IPS DF 6.9 (cell line): ENCODE measurements at places on chromosomes 3 and 15.

- no peak for DNase-seq
Measured at GRCh38 chr3:188861842-188862744, 309.7 kb upstream of the TPRG1 start.

DNA sequence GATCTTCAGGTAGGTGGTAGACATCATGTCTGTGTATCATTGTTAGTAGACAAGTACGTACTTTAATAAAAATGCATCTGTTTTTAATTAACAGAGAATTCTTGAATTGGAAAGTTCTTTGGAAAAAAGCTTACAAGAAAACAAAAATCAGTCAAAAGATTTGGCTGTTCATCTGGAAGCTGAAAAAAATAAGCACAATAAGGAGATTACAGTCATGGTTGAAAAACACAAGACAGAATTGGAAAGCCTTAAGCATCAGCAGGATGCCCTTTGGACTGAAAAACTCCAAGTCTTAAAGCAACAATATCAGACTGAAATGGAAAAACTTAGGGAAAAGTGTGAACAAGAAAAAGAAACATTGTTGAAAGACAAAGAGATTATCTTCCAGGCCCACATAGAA, 149.1 kb upstream of the LRRFIP2 start:
- DNase-seq: no peak

DNA sequence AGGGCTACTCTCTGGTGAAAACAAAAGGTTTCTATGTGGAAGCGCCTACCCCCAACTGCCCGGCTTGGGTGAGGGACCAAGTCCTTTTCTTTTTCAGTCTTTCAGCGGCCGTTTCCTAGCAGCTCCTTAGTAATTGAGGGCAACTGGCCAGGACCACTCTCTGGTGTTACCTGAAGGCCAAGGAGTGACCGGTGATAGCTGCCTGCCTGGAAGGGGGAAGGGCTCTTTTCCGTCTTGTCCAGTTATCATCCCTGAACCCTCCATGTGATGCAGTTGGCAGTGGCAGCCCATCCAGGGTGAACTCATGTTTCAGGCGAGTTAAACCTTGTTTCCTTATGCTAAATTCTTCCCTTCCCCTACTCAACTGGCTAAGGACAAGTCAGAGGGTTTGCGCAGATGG, 33.3 kb downstream of the RHCG start:
- no peak for DNase-seq

- DNase-seq: no peak
Measured at GRCh38 chr3:197206913-197207312, 91.5 kb downstream of the DLG1 start.

DNA sequence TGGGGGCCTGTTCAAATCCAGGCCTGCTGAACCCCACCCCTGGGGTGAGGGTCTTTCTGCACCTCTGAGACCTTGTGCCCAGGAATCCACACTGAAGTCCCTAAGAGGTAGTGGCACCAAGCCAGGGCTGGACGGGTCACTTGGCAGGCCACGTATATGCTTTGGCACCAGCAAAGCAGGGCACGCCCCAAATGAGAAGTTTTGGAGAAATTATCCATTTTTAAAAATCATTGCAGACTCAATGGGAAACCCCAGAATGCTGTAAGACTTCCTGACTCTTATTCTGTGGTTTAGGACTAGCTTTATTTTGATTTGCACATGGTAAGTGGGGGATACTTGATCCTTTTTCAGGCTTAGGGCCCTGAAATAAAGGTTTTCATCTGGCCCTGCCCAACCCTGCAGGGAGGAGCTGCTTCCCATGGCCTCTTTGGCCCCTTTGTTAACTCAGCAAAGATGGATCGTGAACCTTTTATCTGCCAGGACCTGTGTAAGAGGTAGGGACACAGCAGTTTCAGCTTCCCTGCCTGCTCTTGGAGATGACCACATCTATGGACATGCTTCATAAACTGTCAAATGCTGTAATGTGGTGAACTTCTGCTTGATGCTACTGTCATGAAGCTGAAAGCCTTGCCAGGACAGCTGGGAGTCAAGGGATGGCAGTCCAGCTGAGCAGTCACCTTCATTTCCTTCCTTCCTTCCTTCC, 88.0 kb downstream of the HMG20A start:
- DNase-seq: no peak

DNA sequence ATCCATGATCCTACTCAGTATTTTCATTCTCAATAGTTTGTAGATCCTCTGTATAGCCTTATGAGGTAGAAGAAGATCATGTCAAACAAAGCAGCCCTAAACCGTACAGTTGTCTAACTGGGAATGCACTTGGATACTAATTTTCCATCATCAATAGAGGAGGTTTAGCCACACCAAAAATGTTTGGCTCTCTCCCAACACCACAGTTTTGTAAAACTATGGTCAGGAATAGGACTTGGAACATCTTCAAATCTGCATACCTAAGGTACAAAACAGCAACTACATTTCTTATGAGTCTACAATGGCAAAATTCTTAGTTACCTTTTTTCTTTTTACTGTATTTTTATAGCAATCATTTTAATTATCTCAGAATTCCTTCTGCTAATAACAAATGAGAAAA, 1001.6 kb downstream of the ROBO2 start:
- DNase-seq: no peak

DNA sequence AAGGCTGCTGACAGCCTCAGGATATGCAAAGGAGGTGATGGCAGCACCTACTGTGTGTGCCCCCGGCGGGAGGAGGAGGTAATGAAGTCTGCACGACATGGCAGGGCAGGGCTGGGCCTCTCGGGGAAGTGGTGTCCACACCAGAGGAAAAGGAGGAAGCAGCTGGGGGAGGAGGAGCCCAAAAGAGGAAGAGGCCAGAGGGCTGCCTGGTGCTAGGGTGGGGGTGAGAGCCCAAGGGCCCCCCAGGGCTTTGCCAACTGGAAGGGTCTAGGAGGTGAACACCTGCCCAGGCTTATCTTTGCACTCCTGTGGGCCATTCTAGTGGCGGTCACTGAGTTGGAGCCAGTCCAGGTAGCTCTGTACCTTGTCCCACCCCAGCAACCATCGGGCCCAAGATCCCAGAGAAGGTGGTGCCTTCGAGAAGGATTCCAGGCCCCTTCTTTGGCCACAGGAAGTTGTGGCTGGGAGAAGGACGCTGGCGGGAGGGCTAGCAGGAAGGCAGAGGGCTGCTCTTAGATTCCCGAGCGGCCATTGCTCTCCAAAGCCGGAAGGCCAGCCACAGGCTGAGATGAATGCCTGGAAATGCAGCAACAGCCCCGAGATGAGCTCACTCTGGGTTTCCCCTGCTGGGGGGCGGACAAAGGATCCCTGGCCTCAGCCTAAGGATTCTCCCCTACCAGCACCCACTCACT, 7.0 kb downstream of the GNAI2 start:
- no peak for DNase-seq

- DNase-seq: no peak
Measured at GRCh38 chr3:130709671-130710070, 37.0 kb downstream of the PIK3R4 start.

- DNase-seq: no peak
Measured at GRCh38 chr15:43107751-43108150, 1.9 kb upstream of the UBR1 start.

DNA sequence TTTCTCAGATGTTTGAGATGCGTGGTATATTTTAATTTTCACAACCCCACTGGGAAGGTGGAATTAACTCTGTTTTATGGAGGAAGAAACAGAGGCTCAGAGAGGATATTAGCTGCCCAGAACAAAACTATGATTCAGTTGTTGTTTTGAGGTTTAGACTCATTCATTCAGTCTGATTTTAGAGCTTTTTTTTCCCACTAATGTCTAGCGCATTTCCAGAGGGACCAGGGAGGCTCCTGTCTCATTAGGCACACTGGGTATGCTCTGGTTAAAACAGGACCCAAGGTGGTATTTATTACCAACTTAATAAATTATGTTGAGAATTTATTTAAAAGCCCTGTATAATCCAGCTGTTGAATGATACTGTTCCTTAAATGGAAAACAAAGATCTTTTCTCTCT, 272.0 kb upstream of the RGMA start:
- no peak for DNase-seq

DNA sequence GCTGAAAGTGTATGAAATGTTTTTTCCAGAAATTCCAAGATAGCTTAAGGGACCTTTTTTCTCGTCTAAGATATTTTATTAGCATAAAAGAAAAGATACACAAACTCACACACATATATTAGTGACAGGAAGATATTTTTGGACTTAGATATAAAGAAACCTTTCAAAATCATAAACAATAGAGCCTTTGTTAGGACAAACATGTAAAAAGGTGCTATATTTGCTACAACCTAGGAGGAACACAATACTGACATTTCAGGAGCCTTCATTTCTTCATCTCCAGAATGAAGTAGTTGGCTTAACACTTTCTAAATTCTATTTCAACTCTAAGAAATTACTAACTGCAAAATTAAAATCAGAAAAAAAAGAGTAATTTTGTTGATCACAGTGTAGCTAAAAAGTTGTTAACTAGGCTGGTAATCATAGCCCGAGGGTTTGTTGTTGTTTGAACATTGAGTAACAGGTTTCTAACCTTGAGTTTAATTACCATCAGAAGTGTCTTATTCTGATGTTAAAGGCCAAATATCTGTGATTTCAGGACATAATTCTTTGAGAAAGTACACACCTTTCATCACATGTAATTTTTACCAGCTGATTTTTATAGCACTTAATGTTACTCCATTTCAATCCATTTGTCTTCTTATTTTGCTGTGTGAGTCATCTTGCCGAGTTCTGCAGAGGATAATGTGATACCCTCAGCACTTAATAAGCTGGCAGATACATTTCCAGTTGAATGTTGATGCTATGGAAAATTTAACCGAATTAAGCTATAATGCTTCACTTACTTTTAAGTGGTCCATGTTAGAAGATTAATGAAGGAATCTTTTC, 97.3 kb downstream of the MBNL1 start:
- DNase-seq: no peak

DNA sequence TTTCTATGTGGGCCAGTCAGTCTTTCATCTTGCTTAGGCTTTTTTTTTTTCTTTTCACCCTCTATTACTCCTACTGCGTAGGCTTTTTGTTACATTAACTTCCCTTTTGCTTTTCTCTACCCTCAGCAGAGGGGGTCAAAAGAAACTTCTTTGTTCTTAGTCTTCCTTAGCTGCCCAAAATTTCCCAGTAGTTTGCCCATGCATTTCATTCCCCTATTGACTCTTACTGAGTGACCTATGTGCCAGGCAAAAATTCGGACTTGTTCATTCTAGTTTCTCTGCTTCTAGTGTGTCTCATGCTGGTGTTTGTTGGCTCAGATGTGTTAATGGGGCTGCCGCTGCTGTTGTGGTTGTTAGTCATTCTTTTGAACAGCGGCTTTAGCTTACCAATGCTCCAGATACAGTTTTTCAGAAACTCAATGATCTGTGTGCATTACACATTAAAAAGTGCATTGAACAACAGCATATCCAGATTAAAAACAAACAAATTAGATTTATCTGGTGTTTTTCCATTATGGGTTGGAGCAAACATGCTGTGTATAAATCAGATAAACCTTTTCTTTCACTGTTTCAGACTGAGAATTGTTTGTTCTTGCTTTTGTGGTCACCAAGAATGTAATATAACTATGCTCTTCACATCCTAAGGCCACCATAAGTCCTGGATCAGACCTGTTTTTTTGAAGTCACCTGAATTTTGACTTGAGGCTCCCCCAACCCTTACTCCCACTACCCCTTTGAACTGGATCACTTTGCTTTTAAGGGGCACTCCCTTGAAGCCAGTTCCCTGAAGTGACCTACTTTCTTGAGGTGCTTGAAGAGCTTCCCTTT, 43.1 kb downstream of the PDE8A start:
- DNase-seq: no peak

DNA sequence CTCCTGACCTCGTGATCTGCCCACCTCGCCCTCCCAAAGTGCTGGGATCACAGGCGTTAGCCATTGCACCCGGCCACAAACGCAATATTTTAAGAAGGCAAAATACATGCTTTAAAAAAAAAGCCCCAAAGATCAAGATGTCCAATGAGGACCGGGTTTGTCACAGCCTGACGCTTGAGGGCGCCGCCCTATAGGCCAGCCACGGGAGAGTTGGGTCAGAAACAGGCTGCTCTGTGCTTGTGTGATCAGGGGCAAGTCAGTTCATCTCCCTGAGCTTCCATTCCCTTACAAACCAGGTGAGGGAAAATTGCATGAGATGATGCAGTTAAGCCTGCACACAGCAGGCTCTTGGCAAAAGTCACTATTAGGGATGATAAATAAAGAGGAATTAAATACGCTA, 23.9 kb downstream of the FAM174B start:
- no peak for DNase-seq

- no peak for DNase-seq
Measured at GRCh38 chr3:54506603-54507002, 384.3 kb downstream of the CACNA2D3 start.

GRCh38 chr15:48025118-48025517, 95.7 kb upstream of the SLC24A5 start:
- no peak for DNase-seq

DNA sequence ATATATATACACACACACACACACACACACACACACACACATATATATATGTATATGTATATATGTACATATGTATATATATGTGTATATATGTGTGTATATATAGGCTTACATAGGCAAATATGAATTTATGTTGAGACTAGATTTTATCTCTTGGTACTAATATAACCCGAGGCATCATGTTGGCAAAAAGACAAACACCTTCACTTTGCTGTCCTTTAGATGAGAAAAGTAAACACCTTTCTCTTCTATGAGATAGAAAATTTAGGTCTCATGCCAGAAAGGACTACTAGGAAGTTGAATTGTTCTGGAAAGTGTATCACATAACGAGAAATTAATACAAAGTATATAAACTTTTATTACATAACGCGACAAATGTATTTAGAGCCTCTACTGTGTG, 19.6 kb upstream of the LEO1 start:
- no peak for DNase-seq

GRCh38 chr3:32510075-32510724, 7.5 kb upstream of the CMTM6 start:
- DNase-seq: no peak

GRCh38 chr15:47822048-47822447, 104.7 kb downstream of the SEMA6D start:
- DNase-seq: no peak

DNA sequence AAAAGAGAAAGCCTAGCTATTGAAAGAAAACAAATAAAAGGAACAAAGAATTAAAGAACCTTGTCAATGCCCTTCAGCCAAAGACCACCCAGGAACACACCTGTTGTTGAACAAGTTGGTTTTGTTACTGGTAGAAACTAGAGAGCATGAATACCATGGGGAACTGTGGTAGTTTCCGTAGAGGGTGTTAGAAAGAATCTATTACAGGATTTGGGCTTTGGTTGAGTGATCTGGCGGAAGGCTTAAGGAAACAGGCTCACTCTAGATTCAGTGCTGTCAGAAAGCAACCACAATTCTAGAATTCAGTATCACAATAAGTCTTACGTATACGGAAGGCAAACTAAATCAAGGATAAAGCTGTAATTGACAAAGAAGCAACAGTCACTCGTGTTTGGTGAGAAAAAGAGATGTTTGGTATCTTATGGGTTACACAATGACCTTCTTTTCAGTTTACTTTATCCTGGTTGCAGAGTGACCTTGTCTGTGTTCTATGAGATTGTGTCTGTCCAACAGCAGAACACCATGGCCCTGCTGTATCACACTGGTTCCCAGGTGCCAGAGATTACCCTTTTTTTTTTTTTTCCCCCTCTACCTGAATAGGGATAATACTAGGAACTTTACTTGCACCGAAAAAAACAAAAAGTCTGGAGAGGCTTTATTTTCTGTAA, 265.9 kb downstream of the SHQ1 start:
- no peak for DNase-seq

- DNase-seq: no peak
Measured at GRCh38 chr15:98202256-98202655, 241.8 kb downstream of the ARRDC4 start.
